HuH-7.5 (cell line): ENCODE measurements at places on chromosomes 13 and 19.

- no peak for DNase-seq
These were observed 36.4 kb downstream of the FBN3 start for GRCh38 chr19:8113017-8113416.

- no peak for DNase-seq
These were observed 300.5 kb downstream of the NALCN start for GRCh38 chr13:101115762-101116171.

DNA sequence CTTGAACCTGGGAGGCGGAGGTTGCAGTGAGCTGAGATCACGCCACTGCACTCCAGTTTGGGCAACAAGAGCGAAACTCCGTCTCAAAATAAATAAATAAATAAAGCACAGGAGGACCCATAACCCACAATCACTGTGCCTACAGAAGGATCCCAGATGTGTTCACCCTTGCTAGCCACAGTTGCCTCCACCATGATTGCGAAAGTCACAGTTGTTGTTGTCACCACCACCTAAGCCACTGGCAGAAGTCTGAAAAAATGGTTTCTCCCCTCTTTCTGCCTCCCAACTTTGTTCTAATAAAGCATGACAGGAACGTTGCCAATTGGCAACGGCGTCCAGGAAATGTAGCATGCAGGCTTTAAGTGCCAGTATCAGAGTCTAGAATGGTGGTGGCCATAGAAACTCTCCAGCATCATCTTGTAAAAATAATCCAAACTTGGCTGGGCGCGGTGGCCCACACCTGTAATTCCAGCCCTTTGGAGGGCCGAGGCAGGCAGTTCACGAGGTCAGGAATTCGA lies 2.2 kb upstream of the EPS15L1 start:
- no peak for DNase-seq

GRCh38 chr13:30253830-30254229 lies 53.5 kb downstream of the KATNAL1 start:
- no peak for DNase-seq

DNA sequence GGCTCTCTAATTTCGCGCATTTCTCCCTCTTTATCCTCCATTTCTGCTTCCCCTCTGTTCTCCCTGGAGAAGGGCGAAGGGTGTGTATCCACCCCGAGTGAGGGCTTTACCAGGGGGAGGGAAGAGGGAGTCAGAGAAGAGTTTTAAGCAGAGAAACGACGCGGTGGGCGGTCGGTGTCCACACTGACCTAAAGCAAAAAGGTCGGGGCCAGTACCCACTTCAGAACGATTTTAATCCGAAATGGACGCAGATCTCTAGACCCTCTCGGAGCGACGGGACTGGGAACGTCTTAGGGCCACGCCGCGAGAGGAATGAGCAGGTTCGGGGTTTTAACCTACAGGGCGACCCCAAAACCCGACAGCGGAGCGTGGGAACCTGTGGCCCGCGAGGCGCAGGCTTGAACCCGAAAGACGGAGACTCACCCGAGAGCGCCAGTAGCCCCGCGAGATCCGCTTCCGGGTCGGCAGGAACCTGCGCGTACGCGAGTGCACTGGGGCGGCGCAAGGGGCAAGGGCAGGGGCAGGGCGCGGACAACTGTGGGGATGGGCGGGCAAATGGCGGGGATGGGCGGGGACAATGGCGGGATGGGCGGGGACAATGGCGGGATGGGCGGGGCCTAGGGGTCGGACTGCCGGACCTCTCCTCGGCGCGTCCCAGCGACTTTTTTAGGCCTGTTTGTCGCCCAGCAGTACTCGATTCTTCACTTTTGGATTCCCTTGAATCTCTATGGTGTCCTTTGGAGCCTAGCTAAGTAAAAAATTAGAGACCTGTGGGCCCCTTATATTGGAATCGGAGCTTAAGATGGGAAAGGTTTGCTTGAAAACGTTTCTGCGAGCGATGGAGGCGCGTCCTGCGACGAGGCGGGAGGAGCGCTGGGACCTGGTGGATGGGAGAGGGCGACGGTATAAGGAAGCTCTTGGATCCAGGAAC lies at the start of gene ZNF677:
Gene ZNF677 (minus strand): TSS at position 463 of the 931 bp plus-strand sequence. CDS start 3,323 bp downstream, outside the sequence.
- DNase-seq = no peak

- no peak for DNase-seq
These were observed 64.8 kb upstream of the DOCK9 start for GRCh38 chr13:99042521-99043250.

DNA sequence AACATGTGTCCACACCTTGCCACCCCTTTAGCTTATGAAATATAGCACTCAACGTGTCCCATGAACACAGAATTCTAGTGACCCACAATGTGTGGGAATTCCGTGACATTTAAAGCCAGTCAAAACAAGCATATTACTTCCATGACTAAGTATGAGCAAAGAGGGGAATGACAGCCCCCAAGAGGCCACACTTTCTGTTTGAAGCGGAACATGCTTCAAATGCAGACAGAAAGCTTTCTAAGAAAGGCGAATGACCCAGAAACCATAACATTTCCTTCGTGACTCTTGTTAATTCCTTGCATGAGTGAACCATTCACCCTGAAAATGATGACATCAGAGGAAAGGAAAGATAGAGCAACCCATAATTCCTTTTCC lies 122.0 kb upstream of the FNDC3A start:
- no peak for DNase-seq

DNA sequence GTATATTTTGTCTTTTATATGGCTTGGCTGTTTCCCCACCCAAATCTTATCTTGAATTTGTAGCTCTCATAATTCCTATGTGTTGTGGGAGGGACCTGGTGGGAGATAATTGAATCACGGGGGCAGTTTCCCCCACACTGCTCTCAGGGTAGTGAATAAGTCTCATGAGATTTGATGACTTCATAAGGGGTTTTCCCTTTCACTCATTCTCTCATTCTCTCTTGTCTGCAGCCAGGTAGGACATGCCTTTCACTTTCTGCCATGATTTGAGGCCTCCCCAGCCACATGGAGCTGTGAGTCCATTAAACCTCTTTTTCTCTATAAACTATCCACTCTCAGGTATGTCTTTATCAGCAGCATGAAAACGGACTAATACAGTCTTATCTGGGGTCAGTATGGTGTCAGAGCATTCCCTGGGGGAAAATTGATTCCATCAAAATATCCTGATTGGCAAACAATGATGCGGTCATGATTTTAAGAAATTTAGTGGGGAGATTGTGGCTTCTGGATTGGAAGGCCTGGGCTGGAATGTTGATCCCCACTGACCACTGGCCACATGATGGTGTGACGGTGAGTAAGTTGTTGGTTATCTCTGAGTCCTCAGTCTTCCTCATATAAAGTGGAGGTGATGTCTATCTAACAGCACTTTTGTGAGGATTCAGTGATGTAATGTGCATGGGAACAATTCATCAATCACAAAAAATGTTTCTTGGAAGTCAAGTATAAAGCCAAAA lies 27.5 kb upstream of the ANKRD10 start:
- no peak for DNase-seq

GRCh38 chr13:68850160-68850559 lies 1257.5 kb upstream of the ATXN8OS start:
- no peak for DNase-seq

DNA sequence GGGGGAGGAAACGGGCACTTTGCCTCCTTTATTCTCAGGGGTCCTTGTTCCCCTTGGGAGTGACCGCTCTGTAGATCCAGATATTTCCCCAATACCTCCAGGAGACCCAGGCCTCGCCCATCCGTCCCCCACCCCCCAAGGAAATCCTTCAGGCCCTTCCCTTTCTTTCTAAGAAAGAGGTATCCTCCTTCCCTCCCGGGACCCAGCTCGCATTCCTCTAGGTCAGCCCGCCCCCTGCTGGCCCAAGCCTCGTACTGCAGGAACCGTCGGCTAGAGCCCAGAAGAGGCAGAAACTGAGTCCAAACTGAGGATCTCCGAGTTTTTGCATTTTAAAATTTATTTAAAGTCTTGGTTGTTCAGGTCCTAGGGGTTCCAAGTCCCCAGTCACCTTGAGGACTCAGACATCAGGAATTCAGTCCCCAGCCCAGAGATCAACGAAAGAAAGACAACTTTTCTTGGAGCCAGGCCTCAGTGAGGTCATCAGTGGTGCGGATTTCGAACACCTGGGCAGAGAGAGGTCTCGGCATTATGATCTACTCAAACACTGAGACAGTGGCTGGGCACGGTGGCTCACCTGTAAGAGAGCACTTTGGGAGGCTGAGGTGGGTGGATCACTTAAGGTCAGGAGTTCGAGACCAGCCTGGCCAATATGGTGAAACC lies 7.5 kb upstream of the LRFN1 start:
- peak; percentile 77 for DNase-seq

- no peak for DNase-seq
These were observed 190.7 kb downstream of the OXGR1 start for GRCh38 chr13:96803456-96804100.

- no peak for DNase-seq
These were observed 599.5 kb upstream of the PCDH9 start for GRCh38 chr13:67829641-67830040.

GRCh38 chr13:51050021-51050830 lies 60.8 kb downstream of the C13orf42 start:
- DNase-seq = no peak

DNA sequence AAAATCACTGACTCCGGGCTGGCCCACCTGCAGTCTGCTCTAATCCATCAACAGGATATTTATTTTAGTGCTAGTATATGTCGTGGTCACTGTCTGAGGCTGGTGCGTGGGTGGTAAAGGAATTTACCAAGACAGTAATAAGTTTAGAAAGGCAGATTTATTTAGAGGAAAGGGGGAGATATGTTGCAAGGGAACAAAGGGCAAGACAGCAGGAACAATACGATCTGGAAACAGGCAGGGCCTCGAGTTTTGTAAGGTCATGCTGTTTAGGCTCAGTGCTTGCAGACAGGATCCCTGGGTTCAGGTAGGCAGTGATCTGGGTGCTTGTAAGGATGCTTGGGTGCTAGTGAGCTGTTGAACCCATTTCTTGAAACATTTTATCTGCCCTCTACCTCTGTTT lies 748.2 kb upstream of the SLITRK5 start:
- no peak for DNase-seq

GRCh38 chr13:84192125-84192524 lies 309.9 kb upstream of the SLITRK1 start:
- no peak for DNase-seq

GRCh38 chr13:29556742-29557141 lies 38.7 kb downstream of the SLC7A1 start:
- DNase-seq = no peak

- DNase-seq = no peak
These were observed 37.5 kb upstream of the TM9SF2 start for GRCh38 chr13:99463646-99464397.
